ENCODE measurements at places on chromosomes 6 and 20.

DNA sequence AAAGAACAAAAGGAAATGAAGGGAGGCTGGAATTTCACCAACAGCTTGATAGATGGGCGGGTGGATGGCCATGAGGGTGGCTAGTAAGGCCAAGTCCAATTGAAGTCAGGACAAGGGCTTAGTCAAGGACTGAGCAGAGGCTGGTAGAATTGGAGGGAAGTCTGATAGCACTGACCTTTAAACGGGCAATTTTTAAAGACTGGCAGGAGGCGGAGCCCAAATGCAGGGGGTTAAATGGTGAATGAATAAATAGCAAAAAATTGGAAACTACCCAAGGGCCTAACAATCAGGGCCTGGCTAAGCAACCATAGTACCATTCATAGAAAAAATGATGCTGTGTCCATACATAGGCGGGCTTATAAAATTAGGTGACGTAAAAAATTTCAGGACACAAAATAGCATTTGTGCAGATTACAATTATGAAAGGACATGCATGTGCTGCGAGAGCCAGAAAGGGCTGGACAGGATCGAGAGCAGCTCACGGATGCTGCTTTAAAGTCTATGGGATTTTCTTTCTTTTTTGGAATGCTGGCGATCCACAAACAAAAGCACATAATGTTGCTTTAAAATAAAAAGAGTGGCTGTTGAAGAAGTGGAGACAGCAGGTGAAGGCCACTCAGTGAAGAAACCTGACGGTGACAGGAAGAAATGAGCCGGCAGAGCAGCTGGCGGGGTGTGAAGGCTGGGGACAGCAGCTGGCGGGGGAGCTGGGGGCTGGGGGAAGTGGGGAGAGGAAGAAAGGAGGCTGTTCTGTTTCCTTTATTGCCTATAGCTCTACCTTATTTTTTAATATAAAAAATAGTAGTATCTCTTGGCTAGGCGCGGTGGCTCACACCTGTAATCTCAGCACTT lies 42.8 kb upstream of the TAF8 start:
- no peak overlapping the region for H3K27ac ChIP-seq
- no peak overlapping the region for H3K4me3 ChIP-seq
- no peaks in the 10 kb centered on the region for H3K27me3 ChIP-seq
- DNase-seq: no peak
- H3K36me3 ChIP-seq: no peaks in the 10 kb centered on the region

- no peak overlapping the region for H3K4me3 ChIP-seq
- no peak overlapping the region for H3K27ac ChIP-seq
- H3K4me1 ChIP-seq: no peaks in the 10 kb centered on the region
Observed at GRCh38 chr6:65064844-65065243, 642.2 kb downstream of the EYS start.

GRCh38 chr20:58215116-58215515 lies 13.3 kb downstream of the ANKRD60 start:
- no peak for DNase-seq
- peaks cover under 1% of the 10 kb centered on the region for H3K4me1 ChIP-seq
- no peak overlapping the region for H3K27ac ChIP-seq
- H3K36me3 ChIP-seq: no peaks in the 10 kb centered on the region
- no peak overlapping the region for H3K4me3 ChIP-seq
- H3K27me3 ChIP-seq: peaks cover 79% of the 10 kb centered on the region

GRCh38 chr20:20366876-20367574 lies 879 bp upstream of the INSM1 start:
- no peaks in the 10 kb centered on the region for H3K36me3 ChIP-seq
- peaks cover 47% of the 10 kb centered on the region for H3K27me3 ChIP-seq
- no peak overlapping the region for H3K27ac ChIP-seq
- DNase-seq: no peak

DNA sequence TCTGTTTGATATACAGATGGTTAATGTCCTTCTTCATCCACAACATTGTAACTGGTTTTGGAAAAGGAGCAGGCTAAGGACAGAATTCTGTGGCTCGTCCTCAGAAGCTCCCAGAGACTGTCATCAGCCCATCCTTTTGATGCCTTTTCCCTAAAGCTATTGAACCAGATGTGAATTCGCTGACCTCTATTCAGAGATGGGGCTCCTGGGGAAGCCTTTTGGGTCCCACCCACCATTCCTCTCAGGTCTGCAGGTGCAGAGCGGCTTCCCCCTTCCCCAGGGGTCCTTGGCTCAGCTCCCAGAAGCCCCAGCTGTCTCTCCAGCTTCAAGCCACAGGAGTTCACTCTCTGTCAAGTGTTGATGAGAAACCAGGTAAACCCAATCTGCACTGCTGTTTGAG lies 191.7 kb downstream of the SMOC2 start:
- DNase-seq: no peak
- H3K4me1 ChIP-seq: no peaks in the 10 kb centered on the region
- no peaks in the 10 kb centered on the region for H3K36me3 ChIP-seq
- H3K27ac ChIP-seq: no peak overlapping the region
- no peak overlapping the region for H3K4me3 ChIP-seq

DNA sequence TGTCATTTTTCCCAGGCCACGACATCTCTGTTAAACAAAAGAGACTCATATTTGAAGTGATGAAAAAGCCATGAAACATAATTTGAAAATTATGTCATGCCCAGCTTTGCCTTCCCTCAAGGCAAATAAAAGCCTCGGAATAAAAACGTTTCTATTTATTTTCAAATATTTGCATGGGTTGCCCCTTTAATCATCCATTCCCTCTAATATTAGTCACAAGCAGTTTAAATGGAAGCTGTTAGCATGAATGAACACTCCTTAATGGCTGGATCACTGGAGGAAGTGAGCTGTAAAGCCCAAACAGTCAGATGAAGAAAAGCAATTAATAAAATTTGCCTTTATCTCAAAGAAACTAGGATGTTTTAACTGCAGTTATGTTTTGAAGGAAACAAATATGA lies 69.3 kb upstream of the STMND1 start:
- H3K36me3 ChIP-seq: no peaks in the 10 kb centered on the region
- no peak for DNase-seq
- H3K27ac ChIP-seq: no peak overlapping the region
- H3K4me1 ChIP-seq: peaks cover 22% of the 10 kb centered on the region
- no peak overlapping the region for H3K4me3 ChIP-seq

- DNase-seq: no peak
- no peaks in the 10 kb centered on the region for H3K27me3 ChIP-seq
Observed at GRCh38 chr20:61082720-61083119, 169.3 kb upstream of the CDH4 start.

- no peak for DNase-seq
- peak overlapping the region; percentile 10 for H3K27ac ChIP-seq
- H3K4me3 ChIP-seq: no peak overlapping the region
- H3K27me3 ChIP-seq: no peaks in the 10 kb centered on the region
Observed at GRCh38 chr20:53408691-53409446, 184.8 kb downstream of the ZNF217 start.

DNA sequence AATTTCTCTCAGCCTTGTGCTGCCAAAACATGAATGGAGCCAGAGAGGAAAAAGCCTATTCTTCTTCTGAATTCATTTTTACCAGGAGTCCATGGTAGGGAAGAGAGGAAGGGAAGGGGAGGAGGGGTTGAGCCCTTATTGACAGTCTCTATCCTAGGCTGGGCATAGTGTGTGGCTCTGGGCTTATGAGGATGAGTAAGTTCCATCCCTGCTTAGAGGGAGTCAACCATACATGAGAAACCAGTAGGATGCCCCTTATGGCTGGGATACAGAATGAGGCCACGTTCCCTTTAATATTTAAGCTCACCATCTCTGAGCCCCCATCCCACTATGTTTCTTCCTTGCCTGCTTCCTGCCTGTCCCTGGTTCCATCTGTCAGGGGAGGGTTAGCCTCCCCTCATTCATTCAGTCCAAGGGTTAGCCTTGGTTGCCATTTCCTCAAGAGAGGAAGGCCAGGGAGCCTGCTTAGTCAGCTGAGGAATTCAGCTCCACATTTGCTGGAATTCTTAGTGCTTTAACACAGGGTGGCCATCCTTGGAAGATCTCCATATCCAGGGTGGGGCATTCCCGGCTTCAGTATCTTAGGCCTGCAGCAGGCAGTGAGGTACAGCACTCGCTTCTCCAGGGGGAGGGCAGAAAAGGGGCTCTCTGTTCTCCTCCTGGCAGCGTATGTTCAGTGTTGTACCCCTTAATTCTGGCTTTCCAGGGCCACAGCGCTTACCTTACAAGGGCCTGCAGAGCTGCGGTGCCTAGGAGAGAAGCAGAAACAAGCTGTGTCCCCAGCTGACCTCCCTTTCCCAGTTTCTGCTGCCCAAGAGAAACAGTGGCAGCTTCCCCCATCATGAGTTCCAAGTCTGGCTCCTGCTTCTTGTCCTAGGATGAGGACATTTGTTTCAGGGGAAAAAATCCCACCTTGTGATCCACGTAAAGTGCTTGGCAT lies 12.5 kb downstream of the SIRT5 start:
- no peak overlapping the region for H3K27ac ChIP-seq
- H3K4me3 ChIP-seq: no peak overlapping the region
- H3K36me3 ChIP-seq: peaks cover 7% of the 10 kb centered on the region
- no peak for DNase-seq
- no peaks in the 10 kb centered on the region for H3K27me3 ChIP-seq

GRCh38 chr6:25042536-25042935 lies 106.8 kb upstream of the RIPOR2 start:
- H3K4me3 ChIP-seq: no peak overlapping the region
- no peaks in the 10 kb centered on the region for H3K4me1 ChIP-seq
- H3K27me3 ChIP-seq: no peaks in the 10 kb centered on the region
- no peaks in the 10 kb centered on the region for H3K36me3 ChIP-seq

DNA sequence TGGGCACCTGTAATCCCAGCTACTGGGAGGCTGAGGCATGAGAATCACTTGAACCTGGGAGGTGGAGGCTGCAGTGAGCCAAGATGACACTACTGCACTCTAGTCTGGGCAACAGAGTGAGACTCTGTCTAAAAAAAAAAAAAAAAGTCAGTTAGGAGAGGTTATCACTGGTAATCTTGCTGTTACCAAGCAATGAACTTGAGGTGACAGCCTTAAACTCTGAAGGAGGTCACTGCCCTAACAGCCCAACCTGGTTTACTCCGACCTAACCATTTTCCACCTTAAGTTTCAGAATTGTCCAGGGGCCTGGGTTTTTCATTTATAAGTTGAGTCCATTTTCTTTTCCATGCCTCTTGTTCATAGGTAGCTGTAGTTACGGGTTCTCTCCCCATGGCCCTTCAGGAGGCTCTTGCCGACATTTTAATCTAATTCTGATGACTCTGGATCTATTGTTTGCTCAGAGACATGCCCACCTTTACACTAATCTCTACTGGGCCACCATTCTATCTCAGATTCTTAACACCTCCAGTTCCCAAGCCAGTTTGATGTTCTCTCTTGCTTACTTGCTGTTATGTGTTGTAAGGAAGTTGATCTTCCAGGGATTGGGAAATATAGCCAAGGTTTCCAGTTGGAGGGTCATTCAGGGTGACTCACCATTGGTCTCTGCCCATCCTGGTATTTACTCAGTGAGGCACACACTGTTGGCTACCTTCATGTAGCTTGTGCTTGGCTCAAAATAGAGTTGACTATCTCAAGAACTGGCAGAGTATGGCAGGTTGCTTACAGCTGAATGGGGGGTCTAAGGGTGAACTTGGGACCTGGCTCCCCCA lies 29.1 kb downstream of the SHLD1 start:
- peaks cover 18% of the 10 kb centered on the region for H3K4me1 ChIP-seq
- no peak for DNase-seq
- H3K27me3 ChIP-seq: no peaks in the 10 kb centered on the region

GRCh38 chr6:2900821-2901644 lies 2.1 kb downstream of the SERPINB9 start:
- no peaks in the 10 kb centered on the region for H3K36me3 ChIP-seq
- peak overlapping the region; percentile 78 for H3K4me3 ChIP-seq
- no peaks in the 10 kb centered on the region for H3K27me3 ChIP-seq
- peak overlapping the region; percentile 91 for H3K27ac ChIP-seq
- H3K4me1 ChIP-seq: peaks cover 43% of the 10 kb centered on the region

DNA sequence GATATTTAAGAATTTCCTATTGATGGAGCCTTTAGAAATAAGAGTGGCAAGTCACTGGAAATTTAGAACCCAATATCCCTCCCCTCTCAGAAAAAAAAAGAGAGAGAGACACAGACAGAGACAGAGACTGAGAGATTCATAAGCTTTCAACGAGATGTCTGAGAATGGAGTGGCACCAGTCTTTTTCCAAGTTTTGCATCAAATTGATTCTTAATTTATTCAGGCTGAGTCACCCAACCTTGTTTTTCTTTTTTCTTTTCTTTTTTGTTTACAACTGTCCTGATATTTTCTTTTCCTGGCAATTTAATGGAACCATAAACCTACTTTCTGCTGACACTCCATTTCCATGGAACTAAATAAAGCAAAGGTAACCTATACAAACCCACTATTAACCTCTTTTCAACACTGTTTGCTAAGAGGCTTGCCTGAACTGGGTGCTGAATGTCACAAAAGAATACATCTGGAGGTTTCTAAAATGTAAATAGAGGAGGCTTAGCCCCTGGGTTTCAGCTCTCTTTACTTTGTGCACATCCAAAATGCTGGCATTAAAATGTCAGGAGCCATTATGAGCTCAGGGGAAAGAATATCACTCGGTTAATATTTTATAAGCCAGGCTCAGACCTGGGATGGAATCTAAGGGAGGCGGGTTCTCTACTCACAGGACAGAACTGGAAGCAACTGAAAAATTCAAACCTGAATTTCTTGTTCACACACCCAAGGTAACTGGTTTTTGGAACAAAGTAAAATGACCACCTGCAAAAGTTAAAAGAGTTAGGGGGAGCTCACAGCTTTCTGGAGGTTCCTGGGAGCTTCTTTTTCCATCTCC lies 100.8 kb downstream of the BFSP1 start:
- no peaks in the 10 kb centered on the region for H3K27me3 ChIP-seq
- no peaks in the 10 kb centered on the region for H3K36me3 ChIP-seq
- peaks cover 5% of the 10 kb centered on the region for H3K4me1 ChIP-seq
- no peak overlapping the region for H3K4me3 ChIP-seq
- DNase-seq: no peak

DNA sequence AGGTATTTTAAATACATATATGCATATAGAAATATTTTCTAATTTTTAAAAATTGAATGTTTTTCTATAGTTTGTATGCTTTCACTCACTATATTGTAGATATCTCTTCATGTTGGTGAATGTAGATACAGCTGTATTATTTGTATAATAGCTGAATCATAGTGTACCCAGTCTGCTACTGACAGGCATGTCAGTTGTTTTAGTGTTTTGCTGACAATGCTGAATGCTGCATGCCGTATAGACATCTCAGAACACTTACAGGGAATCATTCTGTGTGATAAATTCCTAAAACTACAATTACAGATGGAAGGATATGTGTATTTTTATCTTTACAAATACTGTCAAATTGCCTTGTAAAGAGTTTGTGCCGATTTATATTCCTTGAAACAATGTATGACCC lies 175.4 kb downstream of the SIM1 start:
- H3K36me3 ChIP-seq: no peaks in the 10 kb centered on the region
- no peak for DNase-seq
- no peaks in the 10 kb centered on the region for H3K27me3 ChIP-seq
- H3K4me1 ChIP-seq: no peaks in the 10 kb centered on the region

GRCh38 chr6:160424256-160424655 lies 76.1 kb downstream of the SLC22A3 start:
- H3K27me3 ChIP-seq: no peaks in the 10 kb centered on the region
- no peak overlapping the region for H3K27ac ChIP-seq
- H3K36me3 ChIP-seq: no peaks in the 10 kb centered on the region
- peaks cover 25% of the 10 kb centered on the region for H3K4me1 ChIP-seq

- H3K4me3 ChIP-seq: no peak overlapping the region
- DNase-seq: no peak
- no peaks in the 10 kb centered on the region for H3K27me3 ChIP-seq
- H3K36me3 ChIP-seq: no peaks in the 10 kb centered on the region
- H3K27ac ChIP-seq: no peak overlapping the region
Observed at GRCh38 chr6:98985391-98985790, 37.6 kb upstream of the FBXL4 start.

Data from esophagus squamous epithelium (tissue), 5 donors.